ENCODE measurements at places on chromosomes 4 and X. TPM values are rescaled to one million over a fixed set of nuclear protein-coding genes. Genes with fewer than 3 reads are reported as not detected.

GRCh38 chrX:150926791-150927190 is 28.3 kb upstream of the CD99L2 start:
- no peak overlapping the region for H3K4me3 ChIP-seq
- H3K27me3 ChIP-seq = no peaks in the 10 kb centered on the region

DNA sequence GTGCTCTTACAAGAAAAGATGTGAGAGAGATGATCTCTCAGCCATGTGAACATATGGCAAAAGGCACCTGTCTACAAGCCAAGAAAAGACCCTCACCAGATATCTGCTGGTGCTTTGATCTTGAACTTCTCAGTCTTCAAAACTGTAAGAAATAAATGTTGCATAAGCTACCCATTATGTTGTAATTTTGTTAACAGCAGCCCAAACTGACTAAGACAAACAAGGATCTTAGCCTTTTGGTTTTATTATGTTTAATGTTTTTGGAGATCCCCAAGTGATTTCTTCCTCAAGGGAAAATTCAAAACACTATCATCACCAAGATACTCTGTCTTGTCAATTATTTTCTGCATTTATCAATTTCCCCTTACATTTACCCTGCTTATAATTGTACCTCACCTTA is 21.8 kb upstream of the CCNI start:
- H3K36me3 ChIP-seq = no peaks in the 10 kb centered on the region
- DNase-seq = no peak
- no peaks in the 10 kb centered on the region for H3K27me3 ChIP-seq
- H3K4me3 ChIP-seq = no peak overlapping the region
- H3K4me1 ChIP-seq = no peaks in the 10 kb centered on the region

GRCh38 chr4:144647095-144647561 is 1.2 kb downstream of the HHIP start:
- H3K36me3 ChIP-seq = no peaks in the 10 kb centered on the region
- peaks cover 41% of the 10 kb centered on the region for H3K27me3 ChIP-seq
- peak overlapping the region; percentile 76 for H3K4me3 ChIP-seq
- no peak overlapping the region for H3K27ac ChIP-seq
- H3K4me1 ChIP-seq = peaks cover 30% of the 10 kb centered on the region

DNA sequence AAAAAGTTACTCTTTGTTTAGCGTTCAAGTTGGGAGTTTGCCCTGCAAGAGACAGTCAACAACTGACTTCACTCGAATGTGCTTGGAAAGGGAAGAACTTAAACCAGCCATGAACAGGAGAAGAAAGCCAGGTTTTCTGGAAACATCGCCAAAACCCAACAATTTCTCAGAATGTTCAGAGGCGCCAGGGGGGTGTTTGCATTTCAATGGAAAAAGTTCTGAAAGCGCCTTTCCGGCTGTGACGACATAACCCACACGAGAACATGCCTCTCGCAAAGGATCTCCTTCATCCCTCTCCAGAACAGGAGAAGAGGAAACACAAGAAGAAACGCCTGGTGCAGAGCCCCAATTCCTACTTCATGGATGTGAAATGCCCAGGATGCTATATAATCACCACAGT is 78.1 kb upstream of the ADGRA3 start:
- H3K27me3 ChIP-seq = peaks cover 5% of the 10 kb centered on the region
- no peaks in the 10 kb centered on the region for H3K36me3 ChIP-seq
- H3K4me1 ChIP-seq = peaks cover 1% of the 10 kb centered on the region

- DNase-seq = no peak
- no peaks in the 10 kb centered on the region for H3K36me3 ChIP-seq
- no peak overlapping the region for H3K27ac ChIP-seq
- H3K4me1 ChIP-seq = peaks cover 1% of the 10 kb centered on the region
These were observed 2126.4 kb upstream of the TENM3 start for GRCh38 chr4:180116840-180117239.

DNA sequence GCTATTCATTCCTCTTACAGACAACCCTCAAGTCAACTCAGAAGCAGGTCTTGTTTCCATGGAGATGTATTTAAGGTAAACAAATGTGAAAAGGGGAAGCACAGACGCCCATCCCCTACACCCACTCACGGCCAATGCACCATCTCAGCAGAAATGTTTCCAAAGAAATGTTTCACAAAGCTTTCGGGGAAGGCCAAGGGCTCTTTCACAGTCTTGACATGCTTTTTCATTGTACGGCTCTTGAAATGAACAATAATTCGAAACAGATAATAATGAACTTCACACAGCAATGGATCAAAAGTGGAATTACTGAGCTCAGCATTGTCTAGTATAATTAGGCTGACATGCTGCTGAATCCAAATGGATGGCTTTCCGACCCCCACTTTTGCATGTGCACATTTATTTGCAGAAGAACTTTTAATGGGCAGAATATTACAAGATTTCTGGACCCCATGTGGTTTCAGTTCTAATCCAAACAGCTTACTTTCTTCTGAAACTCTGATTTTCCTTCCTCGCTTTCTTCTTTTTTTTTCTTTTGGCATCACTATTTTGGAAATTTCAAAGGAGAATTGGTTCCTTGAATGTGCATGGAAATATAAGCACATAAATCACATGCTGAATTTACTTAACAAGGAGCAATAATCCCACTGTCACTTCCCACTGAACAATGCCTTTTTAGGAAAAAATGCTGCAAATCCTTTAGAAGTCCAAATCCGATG is 160.9 kb downstream of the SMIM20 start:
- H3K27me3 ChIP-seq = no peaks in the 10 kb centered on the region
- H3K36me3 ChIP-seq = peaks cover 2% of the 10 kb centered on the region
- H3K4me1 ChIP-seq = peaks cover 5% of the 10 kb centered on the region
- peak overlapping the region; percentile 67 for H3K27ac ChIP-seq
- no peak overlapping the region for H3K4me3 ChIP-seq

DNA sequence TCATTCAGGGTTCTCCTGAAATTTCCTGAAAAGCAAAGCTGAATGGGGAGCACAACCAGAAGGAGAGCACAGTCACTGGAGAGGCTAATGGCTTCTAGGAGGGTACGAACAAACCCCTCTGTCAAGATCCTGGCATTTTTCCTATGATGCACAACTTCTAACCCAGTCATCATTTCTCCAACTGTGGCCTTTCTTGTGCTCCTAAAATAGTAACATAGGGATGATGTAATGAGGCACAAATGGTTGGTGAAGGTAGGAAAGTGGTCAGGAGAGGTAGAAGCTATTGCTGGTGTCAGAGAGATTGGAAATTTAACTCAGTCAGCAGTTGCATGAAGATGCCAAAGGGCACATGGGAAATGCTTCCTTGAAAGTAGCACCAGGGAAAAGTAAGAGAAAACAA is 52.7 kb downstream of the SLC10A7 start:
- DNase-seq = no peak
- no peaks in the 10 kb centered on the region for H3K27me3 ChIP-seq
- no peak overlapping the region for H3K27ac ChIP-seq

- peaks cover 71% of the 10 kb centered on the region for H3K27me3 ChIP-seq
- H3K36me3 ChIP-seq = no peaks in the 10 kb centered on the region
- peaks cover 13% of the 10 kb centered on the region for H3K4me1 ChIP-seq
- H3K4me3 ChIP-seq = peak within 1 kb of the TSS; percentile 76
These were observed at the start of gene NMU for GRCh38 chr4:55635741-55636655. Gene NMU (minus strand): TSS chr4:55636298. CDS start chr4:55636192, 106 bp downstream.

- DNase-seq = no peak
- H3K4me1 ChIP-seq = no peaks in the 10 kb centered on the region
- H3K27ac ChIP-seq = no peak overlapping the region
- no peaks in the 10 kb centered on the region for H3K27me3 ChIP-seq
- H3K4me3 ChIP-seq = no peak overlapping the region
These were observed 154.9 kb downstream of the PARM1 start for GRCh38 chr4:75087865-75088264.

DNA sequence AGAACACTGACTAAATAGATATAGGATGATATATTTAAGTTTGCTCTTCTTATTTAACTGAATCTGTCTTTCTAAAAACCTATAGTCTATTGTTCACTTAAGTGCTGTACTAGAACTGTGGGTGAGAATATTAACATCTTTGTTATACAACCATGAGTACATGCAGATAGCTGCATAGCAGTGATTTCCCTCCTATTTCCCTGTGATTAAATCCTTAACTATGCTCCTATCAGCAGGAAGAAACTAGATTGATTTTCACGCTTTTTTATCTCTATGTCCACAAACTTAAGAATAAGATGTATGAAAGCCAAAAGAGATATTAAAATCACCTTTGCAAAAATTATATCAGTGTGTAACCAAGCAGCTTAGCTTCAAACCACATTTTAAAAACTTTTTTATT is 11.3 kb upstream of the UGT2A3 start:
- H3K4me3 ChIP-seq = peak overlapping the region; percentile 15
- peaks cover 20% of the 10 kb centered on the region for H3K4me1 ChIP-seq
- peak overlapping the region; percentile 91 for H3K27ac ChIP-seq
- H3K27me3 ChIP-seq = no peaks in the 10 kb centered on the region
- peaks cover 32% of the 10 kb centered on the region for H3K36me3 ChIP-seq
- no peak for DNase-seq

GRCh38 chrX:18883234-18883960 is 100.5 kb downstream of the PHKA2 start:
- peaks cover 13% of the 10 kb centered on the region for H3K4me1 ChIP-seq
- no peak overlapping the region for H3K4me3 ChIP-seq
- H3K36me3 ChIP-seq = no peaks in the 10 kb centered on the region
- H3K27me3 ChIP-seq = no peaks in the 10 kb centered on the region
- H3K27ac ChIP-seq = no peak overlapping the region
- no peak for DNase-seq

- no peak overlapping the region for H3K27ac ChIP-seq
- no peak overlapping the region for H3K4me3 ChIP-seq
- peaks cover 3% of the 10 kb centered on the region for H3K4me1 ChIP-seq
- no peaks in the 10 kb centered on the region for H3K36me3 ChIP-seq
- peaks cover 16% of the 10 kb centered on the region for H3K27me3 ChIP-seq
These were observed 96.0 kb upstream of the PPP2R3B start for GRCh38 chrX:482702-483203.

DNA sequence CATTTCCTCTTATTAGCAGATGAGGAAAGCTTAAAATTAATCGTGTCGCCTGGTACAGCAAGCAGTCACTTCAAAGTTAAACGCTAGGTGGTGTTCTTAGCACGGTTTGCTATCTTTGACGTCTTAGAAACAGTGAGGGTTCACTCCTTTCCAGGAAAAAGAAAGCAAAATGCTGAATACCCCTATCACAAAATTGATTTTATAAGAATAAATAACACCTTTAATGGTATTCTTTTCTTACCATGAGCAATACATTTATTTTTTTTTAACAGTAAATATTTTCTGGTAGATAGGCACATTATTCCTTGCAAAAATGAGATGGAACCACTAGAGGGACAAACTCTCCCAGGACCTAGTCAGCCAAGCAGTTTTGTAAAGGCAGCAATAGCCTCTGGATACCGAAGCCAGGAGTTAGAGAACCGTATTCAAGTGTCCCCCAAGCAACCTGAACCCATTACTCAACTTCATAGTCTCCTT is 153.9 kb downstream of the KDR start:
- no peak overlapping the region for H3K4me3 ChIP-seq
- DNase-seq = no peak
- no peak overlapping the region for H3K27ac ChIP-seq
- peaks cover 14% of the 10 kb centered on the region for H3K27me3 ChIP-seq
- H3K36me3 ChIP-seq = no peaks in the 10 kb centered on the region
- H3K4me1 ChIP-seq = no peaks in the 10 kb centered on the region

DNA sequence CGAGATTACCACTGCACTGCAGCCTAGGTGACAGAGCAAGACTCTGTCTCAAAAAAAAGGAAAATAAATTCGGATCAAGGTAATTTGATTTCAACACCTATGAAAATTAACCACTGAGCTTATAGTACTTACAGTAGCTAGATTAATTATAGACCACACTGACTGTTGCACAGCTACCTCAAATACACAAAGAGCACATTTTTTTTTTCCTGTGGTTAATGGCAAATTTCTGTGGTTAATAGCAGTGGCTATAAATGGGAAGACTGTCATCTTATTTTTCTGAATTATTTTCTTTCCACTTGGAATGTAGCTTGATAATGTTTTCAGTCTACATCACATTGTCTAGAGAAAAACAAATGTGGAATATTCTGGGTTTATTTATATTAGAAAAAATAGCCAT is 1661.6 kb upstream of the PCDH7 start:
- H3K27me3 ChIP-seq = no peaks in the 10 kb centered on the region
- DNase-seq = no peak
- H3K4me1 ChIP-seq = no peaks in the 10 kb centered on the region
- no peaks in the 10 kb centered on the region for H3K36me3 ChIP-seq

DNA sequence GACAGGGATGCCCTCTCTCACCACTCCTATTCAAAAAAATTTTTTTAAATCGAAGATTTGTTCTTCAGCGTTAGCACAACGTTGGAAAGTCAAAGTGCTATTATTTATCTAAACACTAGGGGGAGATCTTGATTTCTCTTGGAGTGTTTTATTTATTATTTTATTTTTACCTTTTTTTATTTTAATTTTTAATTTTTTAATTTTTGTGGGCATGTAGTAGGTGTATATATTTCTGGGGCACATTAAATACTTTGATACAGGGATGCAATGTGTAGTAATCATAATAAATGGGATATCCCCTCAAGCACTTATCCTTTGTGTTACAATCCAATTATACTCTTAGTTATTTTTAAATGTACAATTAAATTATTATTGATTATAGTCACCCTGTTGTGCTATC is 37.4 kb upstream of the SLC10A4 start:
- H3K4me3 ChIP-seq = no peak overlapping the region
- no peaks in the 10 kb centered on the region for H3K27me3 ChIP-seq
- no peak overlapping the region for H3K27ac ChIP-seq
- DNase-seq = no peak

The SLC10A4 gene
- total RNA-seq = 2.7 TPM

The PLCXD1 gene
- 52.3 TPM for total RNA-seq

The LRIT3 gene
- total RNA-seq = 0.17 TPM

The DCAF16 gene
- total RNA-seq = 63.1 TPM

The LGI2 gene
- 17.4 TPM for total RNA-seq

The PCDH7 gene
- total RNA-seq = 17.2 TPM

The TCEAL9 gene
- total RNA-seq = 118 TPM
